Fibroblast of skin of left biceps (primary cell): ENCODE measurements at places on chromosomes 4 and X.

- peak; percentile 91 for DNase-seq
Measured at GRCh38 chr4:113411496-113411938, 350.0 kb downstream of the CAMK2D start.

- no peak for DNase-seq
Measured at GRCh38 chr4:83851261-83852084, 315.6 kb downstream of the GPAT3 start.

DNA sequence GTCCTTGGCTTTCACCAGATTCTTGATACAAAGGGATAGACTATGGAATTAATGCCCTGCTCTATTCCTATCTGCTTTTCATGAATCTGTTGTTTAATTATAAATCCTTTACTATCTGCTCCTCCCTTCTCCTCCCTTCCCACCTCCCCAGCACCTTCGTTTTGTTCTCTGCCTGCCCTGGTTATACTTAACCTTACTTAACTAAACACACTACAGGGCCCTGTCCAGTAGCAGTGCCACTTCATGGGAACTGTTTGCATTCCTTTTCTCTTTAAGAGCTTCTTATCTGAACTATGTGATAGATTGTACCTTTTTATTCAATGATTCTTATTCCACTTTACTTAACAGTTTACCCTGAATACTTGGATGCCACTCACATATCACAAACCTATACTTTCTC lies 830 bp downstream of the HOPX start:
- no peak for DNase-seq

- DNase-seq = no peak
Measured at GRCh38 chrX:48492293-48492910, 16.4 kb upstream of the PORCN start.

- DNase-seq = no peak
Measured at GRCh38 chr4:47641755-47642154, 156.7 kb downstream of the ATP10D start.

GRCh38 chr4:2857349-2857927 lies 13.8 kb downstream of the ADD1 start:
- no peak for DNase-seq

- DNase-seq = no peak
Measured at GRCh38 chr4:155433636-155434360, 57.0 kb upstream of the MAP9 start.

DNA sequence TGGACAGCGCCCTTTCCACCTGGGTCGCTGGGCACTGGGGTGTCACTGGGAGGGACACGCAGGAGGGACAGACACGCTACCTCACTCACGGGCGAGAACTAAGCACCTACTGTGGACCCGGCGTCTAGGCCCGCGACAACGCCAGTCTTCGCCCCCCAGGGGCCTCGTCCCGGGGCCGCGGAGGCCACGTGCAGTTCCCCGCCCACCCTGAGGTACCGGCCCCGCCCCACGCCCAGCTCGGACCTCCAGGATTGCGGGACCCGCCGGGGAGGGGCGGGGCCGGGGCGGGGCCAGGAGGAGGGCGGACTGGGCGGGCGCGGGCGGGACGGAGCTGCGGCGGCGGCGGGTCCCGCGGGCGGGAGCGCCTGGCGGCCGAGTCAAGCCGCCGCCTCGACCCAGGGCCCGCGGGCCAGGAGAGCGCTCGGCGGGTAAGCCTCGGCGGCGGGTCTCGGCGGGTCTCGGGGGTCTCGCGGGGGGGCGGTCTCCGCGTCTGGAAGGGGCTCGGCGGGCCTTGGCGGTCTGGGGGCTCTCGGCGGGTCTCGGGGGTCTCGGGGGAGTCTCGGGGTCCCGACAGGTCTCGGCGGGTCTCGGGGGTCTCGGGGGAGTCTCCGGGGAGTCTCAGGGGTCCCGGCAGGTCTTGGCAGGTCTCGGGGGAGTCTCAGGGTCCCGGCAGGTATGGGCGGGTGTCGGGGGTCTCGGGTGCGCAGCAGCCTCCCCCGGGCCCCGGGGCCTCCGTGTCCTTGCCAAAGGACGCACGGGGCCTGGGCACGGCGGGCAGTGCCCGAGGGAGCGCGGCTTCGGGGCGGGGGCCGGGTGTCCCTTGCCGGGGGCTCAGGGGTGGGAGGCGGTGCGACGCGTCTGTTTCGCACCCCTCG lies at the start of gene SH3BP2:
Gene SH3BP2, plus strand, starts transcription at position 375 of the 875 bp plus-strand sequence. CDS start 27,533 bp downstream, outside the sequence.
- peak; percentile 21 for DNase-seq

DNA sequence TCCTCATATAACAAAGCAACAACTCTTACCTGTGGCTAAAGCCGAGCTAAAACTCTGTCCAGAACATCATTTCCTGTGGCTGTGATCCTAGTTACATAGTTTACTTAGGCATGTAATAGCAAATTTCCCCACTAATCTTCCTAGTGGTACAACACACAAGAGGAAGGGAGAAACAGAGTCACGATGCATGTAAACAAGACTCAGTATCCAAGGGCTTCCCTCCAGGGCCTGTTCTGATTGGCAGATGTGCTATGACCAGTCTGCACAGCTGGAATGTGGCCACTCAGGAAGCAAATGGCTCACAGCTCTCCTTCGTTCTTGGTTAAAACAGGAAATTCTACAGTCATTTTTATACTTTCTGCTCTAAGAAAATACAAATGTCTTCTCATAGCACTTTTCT lies 49.2 kb upstream of the PRSS48 start:
- DNase-seq = no peak

DNA sequence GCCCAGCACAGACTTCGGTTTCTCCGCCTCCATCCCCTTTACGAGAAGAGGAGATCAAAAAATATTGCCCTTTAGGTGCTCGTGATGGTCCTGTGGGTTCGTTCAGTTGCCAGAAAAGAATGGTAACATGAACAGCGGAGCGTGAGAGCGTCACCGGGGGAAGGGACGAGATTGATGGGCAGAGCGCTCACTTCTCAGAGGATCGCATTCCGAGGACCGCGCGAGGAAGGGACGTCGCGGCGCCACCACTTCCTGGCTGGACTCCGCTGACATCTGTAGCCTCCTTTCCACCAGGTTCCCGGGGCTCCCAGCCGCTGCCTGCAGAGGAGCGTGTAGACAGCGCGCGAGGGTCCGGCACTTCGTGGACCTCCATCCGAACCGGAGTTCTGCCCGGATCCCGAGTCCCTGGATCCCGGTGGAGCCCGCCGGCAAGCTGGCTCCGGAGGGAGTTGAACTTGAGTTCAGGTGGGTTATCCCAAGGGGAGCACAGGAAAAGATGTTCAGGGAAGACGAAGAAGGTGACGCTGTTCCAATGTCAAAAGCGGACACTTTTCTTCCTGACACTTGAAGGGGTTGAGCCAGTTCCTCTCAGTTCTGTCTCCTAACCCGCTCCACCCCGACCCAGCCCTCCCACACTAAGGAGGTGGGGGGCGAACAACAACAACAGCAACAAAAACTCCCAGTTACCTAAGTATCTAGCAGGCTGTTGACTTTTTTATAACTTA lies 484 bp downstream of the GALNTL6 start:
- no peak for DNase-seq

- DNase-seq = peak; percentile 58
Measured at GRCh38 chr4:137559801-137560200, 27.5 kb upstream of the PCDH18 start.

- DNase-seq = no peak
Measured at GRCh38 chr4:63589796-63590195, 819.5 kb downstream of the TECRL start.

- DNase-seq = no peak
Measured at GRCh38 chrX:103498786-103499185, 20.5 kb downstream of the RAB40A start.

- DNase-seq = no peak
Measured at GRCh38 chrX:43016021-43016420, 238.1 kb upstream of the PPP1R2C start.

DNA sequence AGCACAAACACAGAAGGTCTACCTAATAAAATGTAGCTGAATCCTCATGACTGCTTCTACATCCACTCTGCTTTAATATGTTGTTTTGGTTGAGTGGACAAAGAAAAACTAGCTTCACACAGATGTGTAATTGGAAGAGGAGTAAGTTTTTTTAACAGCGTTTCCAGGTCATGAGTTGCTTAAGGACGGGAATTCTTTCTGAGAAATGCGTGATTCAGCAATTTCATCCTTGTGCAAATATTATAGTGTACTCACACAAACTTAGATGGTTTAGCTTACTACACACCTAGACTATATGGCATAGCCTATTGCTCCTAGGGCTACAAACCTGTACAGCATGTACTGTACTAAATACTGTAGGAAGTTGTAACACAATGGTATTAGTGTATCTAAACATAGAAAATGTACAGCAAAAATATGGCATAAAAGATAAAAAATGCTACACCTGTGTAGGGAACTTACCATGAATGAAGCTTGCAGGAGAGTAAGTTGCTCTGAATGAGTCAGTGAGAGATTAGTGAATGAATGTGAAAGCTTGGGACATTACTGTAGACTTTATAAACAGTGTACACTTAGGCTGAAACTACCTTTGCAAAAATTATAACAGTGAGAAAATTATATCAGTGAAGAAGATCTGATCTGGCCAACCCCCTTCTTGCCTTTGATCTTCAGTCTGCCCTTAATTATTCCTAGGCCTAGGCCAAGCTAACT lies 70.8 kb upstream of the IL15 start:
- no peak for DNase-seq

GRCh38 chr4:107825072-107825824 lies 516 bp downstream of the SGMS2 start:
- DNase-seq = no peak

DNA sequence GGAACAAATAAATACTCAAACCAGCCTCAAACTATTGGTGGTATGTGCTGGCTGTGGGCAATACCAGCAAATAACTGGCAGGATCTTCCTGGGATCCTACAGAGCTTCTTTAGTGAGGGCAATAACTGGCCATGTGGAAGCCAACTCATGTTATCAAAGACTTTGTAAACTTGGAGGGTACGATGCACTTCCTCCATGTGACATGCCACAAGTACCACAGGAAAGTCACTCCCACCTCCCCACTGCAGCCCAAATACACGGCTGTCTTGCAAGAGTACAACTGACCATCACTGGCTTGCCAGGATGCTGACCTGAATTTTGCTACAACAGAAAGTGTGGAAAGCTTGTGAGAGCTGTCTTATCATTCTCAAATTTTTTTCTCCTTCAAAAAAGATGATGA lies 93.3 kb upstream of the MAML3 start:
- DNase-seq = no peak

- DNase-seq = no peak
Measured at GRCh38 chr4:172736046-172736445, 432.6 kb upstream of the GALNT7 start.
